ENCODE measurements at places on chromosomes 13 and 19. TPM values are rescaled to one million over a fixed set of nuclear protein-coding genes. Genes with fewer than 3 reads are reported as not detected.

REEP6 gene
- total RNA-seq = 1.3 TPM

CGB1 gene
- total RNA-seq = not detected

IL12RB1 gene
- 0.17 TPM for total RNA-seq

ASF1B gene
- not detected for total RNA-seq

ATP4A gene
- not detected for total RNA-seq

MUC16 gene
- total RNA-seq = 0.02 TPM

ZNF681 gene
- 0.18 TPM for total RNA-seq

SOHLH2 gene
- 0.17 TPM for total RNA-seq

OLFM2 gene
- 5.1 TPM for total RNA-seq

- H3K27ac ChIP-seq = no peak overlapping the region
- no peaks in the 10 kb centered on the region for H3K4me1 ChIP-seq
- no peak overlapping the region for H3K4me3 ChIP-seq
- no peaks in the 10 kb centered on the region for H3K36me3 ChIP-seq
- no peak for DNase-seq
- H3K27me3 ChIP-seq = no peaks in the 10 kb centered on the region
Observed at GRCh38 chr13:66745307-66745706, 484.8 kb downstream of the PCDH9 start.

DNA sequence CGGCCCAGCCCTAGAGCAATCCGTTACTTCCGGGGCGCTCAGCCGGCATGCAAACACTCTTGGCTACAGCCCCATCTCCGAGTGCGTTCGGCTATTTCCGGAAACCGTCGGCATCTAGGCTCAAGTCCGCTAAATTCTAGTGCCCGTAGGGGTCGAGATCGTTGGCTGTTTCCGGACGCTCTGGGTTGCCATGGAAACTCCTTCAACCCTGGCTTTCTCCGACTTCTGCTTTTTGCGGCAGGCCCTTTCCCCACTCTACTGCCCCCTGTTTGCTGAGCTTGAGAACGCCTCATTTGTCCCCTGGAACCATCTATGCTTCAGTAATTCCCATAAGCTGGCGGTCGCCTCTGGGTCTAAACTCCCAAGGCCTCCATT is 534 bp upstream of the PIK3R2 start:
- no peaks in the 10 kb centered on the region for H3K27me3 ChIP-seq
- peak overlapping the region; percentile 76 for H3K4me3 ChIP-seq
- peak overlapping the region; percentile 92 for H3K27ac ChIP-seq
- H3K4me1 ChIP-seq = peaks cover 41% of the 10 kb centered on the region
- peak; percentile 95 for DNase-seq

DNA sequence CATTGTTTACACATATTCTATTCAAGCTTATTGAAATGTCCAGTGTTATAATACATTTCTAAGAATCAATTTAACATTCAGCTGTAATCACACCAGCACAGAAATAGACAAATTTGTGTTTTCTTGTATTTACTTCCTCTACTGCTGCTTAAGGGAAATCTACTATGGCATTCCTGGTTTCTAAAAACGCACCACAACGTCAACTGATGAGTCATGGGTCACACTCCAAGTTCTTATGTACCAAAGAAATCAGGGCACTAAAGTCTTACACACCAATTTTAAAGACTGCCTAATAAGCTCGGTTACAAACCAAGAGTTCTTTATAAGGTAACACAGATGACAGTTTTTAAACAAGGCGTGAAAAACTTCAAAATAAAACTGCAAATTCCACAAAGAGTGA is 13.2 kb downstream of the LNX2 start:
- no peaks in the 10 kb centered on the region for H3K27me3 ChIP-seq
- H3K4me3 ChIP-seq = peak overlapping the region; percentile 5
- no peak for DNase-seq
- H3K36me3 ChIP-seq = no peaks in the 10 kb centered on the region

- H3K27ac ChIP-seq = no peak overlapping the region
- no peaks in the 10 kb centered on the region for H3K27me3 ChIP-seq
- DNase-seq = no peak
- H3K4me3 ChIP-seq = no peak overlapping the region
- no peaks in the 10 kb centered on the region for H3K36me3 ChIP-seq
Observed at GRCh38 chr19:1521636-1522035, 2.2 kb upstream of the PLK5 start.

GRCh38 chr19:19544257-19544953 is 6.3 kb downstream of the CILP2 start:
- H3K4me3 ChIP-seq = no peak overlapping the region
- H3K27ac ChIP-seq = no peak overlapping the region
- no peak for DNase-seq
- H3K36me3 ChIP-seq = no peaks in the 10 kb centered on the region

GRCh38 chr13:44561351-44561750 is 14.8 kb downstream of the TSC22D1 start:
- H3K4me1 ChIP-seq = peaks cover 17% of the 10 kb centered on the region
- peak overlapping the region; percentile 31 for H3K27ac ChIP-seq
- H3K4me3 ChIP-seq = no peak overlapping the region
- DNase-seq = no peak

DNA sequence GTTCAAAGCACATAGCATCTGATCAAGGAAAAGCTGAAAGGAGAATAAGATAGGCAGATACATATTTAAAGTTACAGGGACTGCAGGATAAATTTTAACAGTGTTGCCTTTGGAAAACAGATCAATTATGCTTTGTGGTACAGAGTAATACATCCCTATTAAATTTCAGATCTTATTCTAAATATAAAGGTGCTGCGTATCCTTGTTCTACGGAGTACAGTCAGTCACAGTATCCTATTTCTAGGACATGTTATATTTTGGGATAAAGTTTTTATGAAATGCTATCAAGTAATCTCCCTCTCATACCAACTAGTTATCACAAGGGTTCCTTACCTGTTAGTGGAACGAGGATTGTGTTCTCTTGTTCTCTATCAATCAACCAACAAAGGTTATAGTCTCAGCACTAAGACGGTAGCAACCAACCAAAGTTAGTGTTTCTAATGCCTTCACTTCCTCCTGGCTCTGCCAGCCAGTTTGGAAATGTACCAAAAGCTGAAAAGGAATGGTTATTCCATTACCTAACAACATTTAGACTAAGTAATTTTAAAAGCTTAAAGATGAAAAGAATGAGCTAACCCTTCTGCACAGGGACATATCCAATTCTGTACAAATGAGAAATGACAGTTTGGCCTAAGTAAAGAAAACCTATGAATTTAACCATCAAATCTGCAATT is 35.2 kb downstream of the TSC22D1 start:
- peak overlapping the region; percentile 58 for H3K27ac ChIP-seq
- H3K36me3 ChIP-seq = no peaks in the 10 kb centered on the region
- no peaks in the 10 kb centered on the region for H3K27me3 ChIP-seq
- DNase-seq = no peak
- peak overlapping the region; percentile 17 for H3K4me3 ChIP-seq

GRCh38 chr19:57814505-57815246 is at the start of gene ZNF552:
Gene ZNF552 (minus strand): TSS chr19:57814913. CDS start chr19:57814743, 170 bp downstream.
- H3K27me3 ChIP-seq = no peaks in the 10 kb centered on the region
- H3K4me3 ChIP-seq = peak within 1 kb of the TSS; percentile 92
- H3K4me1 ChIP-seq = peaks cover 19% of the 10 kb centered on the region
- peak within 1 kb of the TSS; percentile 82 for H3K27ac ChIP-seq

- no peaks in the 10 kb centered on the region for H3K4me1 ChIP-seq
- H3K4me3 ChIP-seq = no peak overlapping the region
- no peaks in the 10 kb centered on the region for H3K27me3 ChIP-seq
- no peak for DNase-seq
- H3K27ac ChIP-seq = no peak overlapping the region
Observed at GRCh38 chr19:31125071-31125470, 224.2 kb downstream of the TSHZ3 start.

GRCh38 chr19:58338825-58339558 is 12.2 kb downstream of the ZSCAN22 start:
- no peak for DNase-seq
- H3K27ac ChIP-seq = no peak overlapping the region
- no peaks in the 10 kb centered on the region for H3K27me3 ChIP-seq
- H3K4me3 ChIP-seq = no peak overlapping the region
- no peaks in the 10 kb centered on the region for H3K4me1 ChIP-seq
- H3K36me3 ChIP-seq = peaks cover 9% of the 10 kb centered on the region

GRCh38 chr19:23917856-23918255 is 3.2 kb downstream of the ZNF726 start:
- no peak overlapping the region for H3K4me3 ChIP-seq
- H3K4me1 ChIP-seq = no peaks in the 10 kb centered on the region
- H3K27me3 ChIP-seq = no peaks in the 10 kb centered on the region
- H3K36me3 ChIP-seq = no peaks in the 10 kb centered on the region

- H3K27me3 ChIP-seq = no peaks in the 10 kb centered on the region
- DNase-seq = no peak
- H3K4me1 ChIP-seq = peaks cover 50% of the 10 kb centered on the region
Observed at GRCh38 chr13:77310161-77310560, 16.7 kb downstream of the MYCBP2 start.

- DNase-seq = no peak
- H3K4me1 ChIP-seq = no peaks in the 10 kb centered on the region
- H3K27me3 ChIP-seq = no peaks in the 10 kb centered on the region
- H3K27ac ChIP-seq = no peak overlapping the region
Observed at GRCh38 chr13:93922063-93922855, 557.2 kb downstream of the DCT start.

DNA sequence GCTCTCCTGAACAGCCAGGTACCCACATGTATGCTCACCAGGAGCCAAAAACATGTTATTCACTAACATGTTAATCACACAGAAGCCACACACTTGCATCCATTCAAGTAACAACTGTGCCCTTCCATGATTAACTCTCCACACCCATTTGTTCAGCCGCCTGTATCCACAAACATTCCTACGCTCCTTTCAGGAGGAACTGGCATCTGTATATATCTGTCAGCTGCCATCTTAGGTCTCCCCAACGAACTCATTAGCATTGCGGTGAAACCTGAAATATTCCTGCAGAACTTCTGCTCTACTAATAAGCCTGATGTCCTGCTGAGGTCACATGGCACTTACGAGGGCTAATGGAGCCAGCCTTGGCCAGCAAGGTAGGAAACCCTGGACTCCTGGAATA is 33.0 kb downstream of the OLFM2 start:
- DNase-seq = no peak
- no peak overlapping the region for H3K4me3 ChIP-seq
- H3K27me3 ChIP-seq = no peaks in the 10 kb centered on the region
- H3K36me3 ChIP-seq = no peaks in the 10 kb centered on the region
- H3K27ac ChIP-seq = no peak overlapping the region
- H3K4me1 ChIP-seq = no peaks in the 10 kb centered on the region

DNA sequence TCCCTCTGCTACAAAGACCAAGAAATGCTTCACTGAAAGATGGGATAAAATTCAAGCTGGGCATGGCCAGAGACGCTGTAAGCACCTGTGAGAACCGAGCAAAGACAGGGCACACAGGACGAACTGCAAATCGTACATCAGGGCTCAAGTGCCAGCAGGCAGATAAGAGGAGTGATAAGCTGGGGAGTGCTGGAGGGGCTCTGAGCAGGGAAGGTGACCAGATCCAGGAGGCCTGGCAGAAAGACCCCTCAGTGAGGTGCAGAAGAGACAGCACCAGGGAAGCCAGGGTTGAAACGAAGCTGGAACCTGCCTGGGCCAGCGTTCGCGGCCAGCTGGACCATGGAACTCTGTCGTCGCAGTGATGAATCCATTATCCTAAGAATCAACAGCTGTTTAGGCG is 10.2 kb downstream of the RAB20 start:
- no peaks in the 10 kb centered on the region for H3K36me3 ChIP-seq
- no peak overlapping the region for H3K4me3 ChIP-seq
- DNase-seq = no peak
- no peaks in the 10 kb centered on the region for H3K4me1 ChIP-seq
